ENCODE measurements at places on chromosomes 2 and 18.

DNA sequence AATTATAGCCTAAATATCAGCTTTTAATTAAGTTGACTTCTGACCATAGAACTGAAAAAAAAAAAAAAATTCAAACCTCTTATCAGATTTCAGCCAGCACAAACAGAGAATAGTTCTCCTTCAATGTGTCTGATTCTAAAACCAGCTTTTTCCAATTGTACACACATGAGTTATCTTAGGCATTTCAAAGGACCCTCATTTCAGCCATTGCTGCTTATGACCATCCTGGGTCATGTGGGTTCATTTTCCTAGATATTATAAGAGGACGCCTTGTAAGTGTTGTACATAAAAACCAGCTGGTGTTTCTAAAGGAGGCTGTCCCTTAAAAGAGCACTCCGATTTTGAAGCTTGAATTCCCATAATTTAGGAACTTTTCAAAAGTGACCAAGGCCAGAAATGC, 62.3 kb upstream of the DYNC1I2 start:
- no peak for DNase-seq

- DNase-seq = no peak
Observed at GRCh38 chr2:195899226-195899625, 169.4 kb downstream of the DNAH7 start.

DNA sequence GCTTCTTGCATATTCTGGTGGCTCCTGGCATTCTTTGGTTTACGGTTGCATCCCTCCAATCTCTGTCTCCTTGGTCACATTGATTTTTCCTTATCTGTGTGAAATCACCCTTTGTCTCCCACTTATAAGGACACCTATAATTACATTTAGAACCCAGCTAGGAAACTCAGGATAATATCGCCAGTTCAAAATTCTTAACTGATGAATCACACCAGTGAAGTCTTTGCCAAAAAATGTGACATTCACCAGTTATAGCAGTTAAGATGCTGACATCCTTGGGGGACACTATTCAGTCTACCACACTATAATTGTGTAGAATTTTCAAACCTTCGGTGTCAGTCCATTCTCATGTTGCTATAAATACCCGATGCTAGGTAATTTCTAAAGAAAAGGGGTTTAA, 320.2 kb downstream of the TMX3 start:
- DNase-seq = no peak

GRCh38 chr2:215454519-215455246, 18.8 kb upstream of the FN1 start:
- DNase-seq = no peak

- DNase-seq = no peak
Observed at GRCh38 chr2:44718431-44718830, 223.1 kb upstream of the SIX3 start.

DNA sequence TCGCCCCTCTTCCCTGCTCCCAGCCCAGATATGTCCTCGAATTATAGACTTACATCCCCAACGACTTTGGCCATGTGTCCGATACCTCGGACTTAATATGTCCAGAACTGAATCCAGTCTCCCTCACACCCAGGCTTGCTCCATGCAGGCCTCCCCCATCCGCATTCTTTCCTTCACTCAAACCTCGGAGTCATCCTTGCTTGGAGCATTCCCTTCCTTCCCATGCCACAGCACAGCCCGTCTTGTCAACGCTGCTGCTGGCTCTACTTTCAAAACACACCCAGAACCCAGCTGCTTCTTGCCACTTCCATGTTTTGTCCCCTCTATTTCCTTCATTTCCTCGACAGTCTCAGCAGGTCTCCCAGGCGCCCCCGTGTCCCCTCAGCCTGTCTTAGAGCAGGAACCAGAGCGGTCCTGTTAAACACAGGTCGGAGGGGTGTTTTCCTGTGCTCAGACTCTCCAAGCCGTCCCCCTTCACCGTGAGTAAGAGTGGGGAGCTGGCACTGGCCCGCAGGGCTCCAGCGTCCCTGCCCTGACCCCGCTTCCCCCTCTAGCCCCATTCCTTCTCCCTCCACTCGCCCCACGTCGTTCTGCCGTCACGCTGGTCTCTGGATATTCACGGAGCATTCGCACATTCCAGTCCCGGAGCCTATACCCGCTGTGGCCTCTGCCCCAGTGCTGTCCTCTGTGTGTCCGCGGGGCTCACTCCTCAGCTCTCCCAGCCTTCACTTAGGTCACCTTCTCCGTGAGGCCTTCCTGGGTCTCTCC, 54.4 kb downstream of the VAPA start:
- no peak for DNase-seq

GRCh38 chr2:73999881-74000597, 15.3 kb downstream of the TET3 start:
- DNase-seq = peak; percentile 65

DNA sequence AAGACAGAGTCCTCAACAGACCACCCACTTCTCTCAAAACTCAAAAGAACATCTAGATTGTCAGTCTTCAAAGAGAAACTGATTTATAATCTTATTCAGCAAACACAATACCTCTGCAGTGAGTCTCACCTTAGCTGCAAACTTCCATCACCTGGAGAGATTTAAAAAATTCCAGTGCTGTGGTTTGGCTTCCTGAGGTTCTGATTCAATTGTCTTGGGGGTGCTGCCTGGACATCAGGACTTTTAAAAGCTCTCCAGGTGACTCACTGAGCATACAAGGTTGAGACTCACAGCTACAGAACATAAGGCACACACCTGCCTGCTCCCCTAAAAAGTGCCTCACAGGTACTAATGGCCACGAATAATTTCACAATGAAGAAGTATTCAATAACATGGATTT, 40.3 kb downstream of the RNF152 start:
- no peak for DNase-seq

- DNase-seq = no peak
Observed at GRCh38 chr18:45834306-45834705, 8.8 kb downstream of the SIGLEC15 start.

Data from right hindlimb (tissue), 1 donor.